ENCODE measurements at places on chromosomes 12 and 14. TPM values are rescaled to one million over a fixed set of nuclear protein-coding genes. Genes with fewer than 3 reads are reported as not detected.

DNA sequence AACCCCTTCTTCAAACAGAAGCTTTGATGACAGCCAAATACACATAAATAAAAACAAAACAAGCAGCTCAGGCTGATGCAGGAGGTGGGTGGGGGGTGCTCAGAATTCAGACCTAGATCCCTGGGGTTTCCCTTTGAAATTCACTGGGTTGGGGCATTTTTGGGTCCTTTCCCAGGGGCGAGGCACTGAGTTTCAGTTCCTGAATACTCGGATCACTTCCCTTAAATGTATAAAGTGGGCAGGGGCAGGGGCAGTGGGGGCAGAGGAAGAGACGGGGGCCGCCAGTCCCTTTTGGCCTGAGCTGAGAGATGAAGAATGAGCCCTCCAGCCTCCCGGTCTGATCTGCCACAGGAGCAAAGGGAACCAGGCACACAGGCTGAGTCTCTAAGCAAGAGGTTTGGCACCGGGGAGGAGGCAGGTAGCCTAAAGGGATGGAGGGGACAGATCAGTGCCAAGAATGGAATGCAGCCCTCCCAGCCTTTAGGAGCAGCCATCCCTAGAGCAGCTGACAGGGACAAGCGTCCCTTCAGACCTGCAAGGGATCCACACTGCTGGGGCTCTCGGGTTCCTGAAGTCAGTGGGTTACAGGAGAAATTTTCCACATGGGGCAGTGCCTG is 20.3 kb downstream of the KDM2B start:
- H3K36me3 ChIP-seq, result no peaks in the 10 kb centered on the region
- DNase-seq, result no peak
- H3K4me1 ChIP-seq, result no peaks in the 10 kb centered on the region

The ACOT6 gene
- total RNA-seq, result not detected

DNA sequence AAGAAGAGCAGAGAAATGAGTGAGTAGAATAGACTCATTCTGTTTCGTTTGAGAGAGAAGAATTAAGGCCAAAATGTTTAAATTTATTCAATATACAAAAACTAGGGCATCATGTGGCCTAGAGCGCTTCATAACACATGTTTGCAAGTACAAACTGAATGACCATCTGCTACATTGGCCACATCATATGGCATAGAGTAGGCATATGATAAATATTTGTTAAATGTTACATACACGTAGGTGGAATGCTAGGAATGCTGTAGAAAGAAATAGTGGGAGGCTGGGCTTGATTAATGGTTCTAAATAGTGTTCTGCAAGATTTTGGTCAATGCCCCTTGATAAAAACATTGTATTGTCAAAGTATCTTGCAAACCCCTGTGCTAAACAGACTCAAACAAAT is 10.8 kb downstream of the MGP start:
- H3K4me1 ChIP-seq, result no peaks in the 10 kb centered on the region
- no peak for DNase-seq
- H3K36me3 ChIP-seq, result no peaks in the 10 kb centered on the region
- no peaks in the 10 kb centered on the region for H3K27me3 ChIP-seq
- H3K4me3 ChIP-seq, result no peak overlapping the region

DNA sequence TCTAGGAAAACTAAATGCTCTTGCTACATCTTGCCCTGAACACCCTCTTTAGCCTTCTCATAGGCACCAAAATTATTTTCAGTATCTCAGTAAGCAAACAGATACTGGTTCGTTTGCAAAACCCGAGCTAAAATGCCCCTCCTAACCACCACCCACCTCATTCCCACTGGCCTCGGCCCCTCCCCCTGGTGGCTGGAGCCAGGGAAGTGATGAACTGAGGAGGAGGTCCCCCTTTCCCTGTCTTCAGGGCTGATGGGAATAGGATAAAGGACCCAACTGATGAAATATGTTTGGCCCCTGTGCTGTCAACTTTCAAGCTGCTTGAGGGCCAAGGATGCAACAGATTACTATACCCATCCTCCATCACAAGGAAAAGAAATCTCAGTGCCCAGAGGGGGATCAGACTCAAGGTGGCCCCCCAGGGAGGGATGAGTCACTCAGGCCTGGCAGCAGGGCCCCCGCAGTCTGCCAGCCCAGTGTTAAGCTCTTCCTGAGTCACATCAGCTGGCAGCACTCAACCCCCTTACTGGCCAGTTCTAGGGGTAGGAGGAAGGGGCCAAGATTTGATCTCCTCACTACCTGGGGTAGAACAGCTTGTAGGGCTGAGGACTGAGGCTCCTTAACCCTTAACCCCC is 1.7 kb downstream of the ANKRD52 start:
- no peak overlapping the region for H3K27ac ChIP-seq
- DNase-seq, result no peak
- no peak overlapping the region for H3K4me3 ChIP-seq
- H3K27me3 ChIP-seq, result no peaks in the 10 kb centered on the region
- H3K36me3 ChIP-seq, result peaks cover 55% of the 10 kb centered on the region

- no peak for DNase-seq
- no peaks in the 10 kb centered on the region for H3K4me1 ChIP-seq
- H3K27ac ChIP-seq, result no peak overlapping the region
These were observed 12.3 kb downstream of the IL31 start for GRCh38 chr12:122161682-122162081.

GRCh38 chr14:33363682-33364081 is 425.0 kb downstream of the NPAS3 start:
- no peak overlapping the region for H3K4me3 ChIP-seq
- H3K27me3 ChIP-seq, result no peaks in the 10 kb centered on the region
- no peaks in the 10 kb centered on the region for H3K4me1 ChIP-seq
- H3K36me3 ChIP-seq, result no peaks in the 10 kb centered on the region

- no peak overlapping the region for H3K27ac ChIP-seq
- peaks cover 23% of the 10 kb centered on the region for H3K36me3 ChIP-seq
- no peaks in the 10 kb centered on the region for H3K27me3 ChIP-seq
These were observed 121.2 kb downstream of the DIP2B start for GRCh38 chr12:50626026-50626425.

GRCh38 chr12:49552014-49552413 is 13.2 kb downstream of the KCNH3 start:
- H3K4me1 ChIP-seq, result peaks cover 14% of the 10 kb centered on the region
- H3K4me3 ChIP-seq, result no peak overlapping the region
- H3K36me3 ChIP-seq, result no peaks in the 10 kb centered on the region
- H3K27ac ChIP-seq, result no peak overlapping the region

GRCh38 chr12:5456030-5456429 is 24.1 kb downstream of the NTF3 start:
- no peak for DNase-seq
- no peaks in the 10 kb centered on the region for H3K36me3 ChIP-seq
- H3K4me1 ChIP-seq, result peaks cover 4% of the 10 kb centered on the region
- H3K27me3 ChIP-seq, result no peaks in the 10 kb centered on the region

DNA sequence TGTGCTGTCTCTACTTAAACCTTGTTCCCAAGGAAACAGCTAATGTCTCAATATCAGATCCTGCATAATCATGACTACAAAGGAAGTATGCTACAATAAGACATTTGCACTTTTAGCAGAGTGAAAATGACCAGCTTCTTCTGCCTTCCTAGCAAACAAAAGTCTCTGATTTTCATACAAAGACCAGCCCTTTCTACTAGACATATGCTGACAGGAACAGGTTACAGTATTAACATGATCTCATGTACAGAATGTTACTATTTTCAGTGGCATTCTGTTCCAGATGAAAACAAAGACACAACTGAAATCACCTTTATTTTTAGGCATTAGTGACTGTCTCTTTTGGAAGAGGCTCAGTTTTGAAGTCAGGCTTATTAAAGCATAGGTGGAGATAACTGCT is 228.6 kb downstream of the MED13L start:
- DNase-seq, result no peak
- H3K27ac ChIP-seq, result no peak overlapping the region
- peaks cover 37% of the 10 kb centered on the region for H3K4me1 ChIP-seq
- no peaks in the 10 kb centered on the region for H3K27me3 ChIP-seq
- no peaks in the 10 kb centered on the region for H3K36me3 ChIP-seq

DNA sequence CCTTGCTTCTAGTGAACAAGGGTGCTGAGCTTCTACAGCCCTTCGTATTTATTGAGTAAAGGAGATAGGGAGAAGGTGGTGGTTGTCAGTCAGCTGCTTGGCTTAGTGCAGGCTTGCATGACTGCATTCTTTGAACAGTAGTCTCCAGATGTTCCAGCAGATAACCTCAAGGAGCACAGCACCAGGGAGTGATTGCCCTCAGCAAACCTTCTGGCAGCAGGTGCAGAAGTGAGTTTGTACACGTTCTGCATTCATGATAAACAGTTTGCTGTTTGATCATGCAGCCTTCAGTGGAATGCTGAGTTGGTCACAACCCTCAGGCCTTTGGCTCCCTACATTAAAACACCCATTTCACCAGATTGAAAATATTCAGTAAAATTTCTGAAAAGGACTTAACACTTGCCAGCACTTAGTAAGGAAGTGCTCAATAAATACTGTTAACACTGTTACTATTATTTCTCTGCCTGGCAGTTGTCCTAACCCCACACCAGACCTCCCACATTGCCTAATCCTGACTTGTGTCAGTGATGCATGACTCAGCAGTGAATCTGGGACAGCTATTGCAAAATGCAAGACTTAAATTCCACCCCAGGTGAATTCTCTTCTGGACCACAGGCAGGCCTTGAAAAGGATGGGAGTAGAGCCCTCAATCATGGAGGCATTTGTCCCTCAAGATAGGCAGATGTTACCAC is 18.9 kb upstream of the CARMIL3 start:
- H3K27ac ChIP-seq, result no peak overlapping the region
- DNase-seq, result no peak
- no peak overlapping the region for H3K4me3 ChIP-seq
- peaks cover 12% of the 10 kb centered on the region for H3K4me1 ChIP-seq

The PSMC6 gene
- 61.5 TPM for total RNA-seq

DNA sequence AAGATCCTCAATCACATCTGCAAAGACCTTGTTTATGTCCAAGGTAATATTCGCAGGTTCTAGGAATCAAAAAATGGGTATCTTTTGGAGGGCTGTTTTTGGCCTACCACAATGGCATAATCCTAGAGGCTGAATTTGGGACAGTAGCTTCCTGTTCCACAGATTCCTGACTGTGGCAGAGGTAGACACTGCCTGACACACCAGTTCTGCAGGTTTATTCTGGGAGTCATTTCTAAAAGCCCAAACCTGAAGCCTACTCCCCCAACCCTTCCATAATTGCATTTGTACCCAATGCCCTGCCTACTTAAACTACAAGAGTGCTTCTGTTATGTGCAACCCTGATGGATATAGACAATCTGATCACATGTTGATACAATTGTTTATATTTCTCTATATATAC is 378.9 kb downstream of the PCNX1 start:
- no peak overlapping the region for H3K27ac ChIP-seq
- DNase-seq, result no peak
- H3K4me3 ChIP-seq, result no peak overlapping the region
- no peaks in the 10 kb centered on the region for H3K4me1 ChIP-seq

The POTEM gene
- not detected for total RNA-seq

The FSCB gene
- not detected for total RNA-seq

The TWF1 gene
- 52.1 TPM for total RNA-seq

GRCh38 chr14:58954901-58955861 is 233.3 kb upstream of the DAAM1 start:
- no peaks in the 10 kb centered on the region for H3K4me1 ChIP-seq
- no peak for DNase-seq
- no peaks in the 10 kb centered on the region for H3K27me3 ChIP-seq
- no peak overlapping the region for H3K4me3 ChIP-seq

DNA sequence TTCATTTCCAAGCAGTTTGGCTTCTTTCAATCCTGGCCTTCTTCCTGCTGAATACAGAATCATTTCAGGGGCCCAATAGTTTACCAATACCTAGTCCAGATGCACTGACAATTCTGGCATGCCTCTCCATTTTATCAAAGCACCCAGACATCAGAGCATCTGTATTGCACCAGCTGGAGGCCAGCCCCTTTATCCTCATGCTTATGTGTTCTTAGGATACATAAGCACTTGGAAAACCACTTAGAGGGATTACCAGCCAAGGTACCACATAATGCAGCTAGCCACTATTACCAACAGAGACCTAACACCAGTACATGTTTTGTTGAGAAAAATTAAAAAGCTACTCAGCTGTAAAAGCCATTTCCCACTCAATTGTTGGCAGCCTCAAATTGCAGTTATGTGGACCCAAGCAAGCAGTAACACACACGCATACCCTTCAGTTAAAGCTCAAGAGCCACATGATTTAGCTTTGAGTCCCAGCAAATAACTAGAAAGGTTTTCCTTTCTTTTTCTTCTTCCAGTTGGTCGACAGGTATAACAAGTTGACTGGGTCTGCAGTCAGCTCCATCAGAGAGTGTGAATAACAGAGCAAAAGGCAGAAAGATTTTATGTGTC is 263.8 kb downstream of the DIO2 start:
- no peaks in the 10 kb centered on the region for H3K27me3 ChIP-seq
- H3K4me3 ChIP-seq, result no peak overlapping the region
- H3K4me1 ChIP-seq, result no peaks in the 10 kb centered on the region
- DNase-seq, result no peak
- no peaks in the 10 kb centered on the region for H3K36me3 ChIP-seq

Data from upper lobe of right lung (tissue), 1 donor.